ENCODE measurements at places on chromosomes 7 and 10.

- DNase-seq = no peak
Measured at GRCh38 chr10:19483421-19483820, 332.8 kb upstream of the PLXDC2 start.

DNA sequence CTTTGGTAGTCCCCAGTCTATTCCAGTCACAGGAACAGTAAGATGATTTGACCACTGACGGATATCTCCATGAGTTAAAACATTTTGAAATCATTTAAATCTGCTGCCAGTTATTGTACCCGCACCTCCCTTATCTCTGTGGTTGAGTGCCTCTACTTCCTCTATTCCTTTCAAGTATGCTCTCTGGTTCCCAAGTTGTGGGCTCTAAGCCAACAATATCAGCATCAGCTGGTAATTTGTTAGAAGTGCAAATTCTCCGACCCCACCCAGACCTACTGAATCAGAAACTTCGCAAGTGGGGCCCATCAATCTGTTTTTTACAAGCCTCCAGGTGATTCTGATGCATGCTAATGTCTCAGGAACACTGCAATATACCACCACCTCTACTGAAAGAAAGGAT, 235.5 kb downstream of the CCSER2 start:
- no peak for DNase-seq

GRCh38 chr10:75250934-75251333, 15.2 kb upstream of the COMTD1 start:
- DNase-seq = no peak

DNA sequence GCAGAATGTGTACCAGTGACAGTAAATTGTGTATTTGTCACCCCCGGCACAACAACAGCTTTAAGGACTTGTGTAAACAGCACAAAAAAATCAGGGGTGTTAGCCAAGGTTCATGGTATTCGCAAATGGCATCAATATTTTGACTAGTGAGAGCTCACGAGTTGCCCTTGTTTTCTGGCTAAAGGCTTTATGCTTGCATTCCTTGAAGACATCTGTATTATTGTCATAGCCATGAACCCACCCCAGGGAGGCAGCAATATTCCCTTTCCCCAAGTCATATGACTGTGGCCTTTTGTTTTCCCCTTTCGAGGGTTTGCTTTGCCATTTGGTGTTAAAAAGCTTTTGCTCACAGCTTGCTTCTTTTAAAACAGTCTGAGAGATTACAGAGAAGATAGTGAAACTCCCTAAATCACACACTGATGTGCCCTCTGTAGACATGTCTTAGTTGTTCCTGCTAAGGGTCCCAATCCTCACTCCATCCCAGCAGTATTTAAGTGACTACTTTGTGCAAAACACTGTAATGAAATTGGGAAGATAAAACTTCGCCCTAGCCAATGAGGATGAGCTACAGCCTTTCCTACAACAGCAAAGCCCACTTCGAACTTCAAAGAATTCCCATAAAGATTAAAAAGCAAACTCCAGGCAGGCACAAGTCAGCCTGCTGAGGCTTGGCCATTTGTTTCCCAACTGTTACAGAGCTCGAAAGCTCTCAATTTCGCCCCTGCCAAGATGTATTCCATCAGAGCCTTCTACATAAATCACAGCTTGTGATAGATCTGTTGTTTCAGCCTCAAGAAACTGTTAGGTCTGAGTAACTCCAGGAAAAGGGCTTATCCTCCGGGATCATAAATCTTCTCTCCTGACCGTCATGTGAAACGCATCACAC, 172.3 kb downstream of the ADAM12 start:
- DNase-seq = no peak

DNA sequence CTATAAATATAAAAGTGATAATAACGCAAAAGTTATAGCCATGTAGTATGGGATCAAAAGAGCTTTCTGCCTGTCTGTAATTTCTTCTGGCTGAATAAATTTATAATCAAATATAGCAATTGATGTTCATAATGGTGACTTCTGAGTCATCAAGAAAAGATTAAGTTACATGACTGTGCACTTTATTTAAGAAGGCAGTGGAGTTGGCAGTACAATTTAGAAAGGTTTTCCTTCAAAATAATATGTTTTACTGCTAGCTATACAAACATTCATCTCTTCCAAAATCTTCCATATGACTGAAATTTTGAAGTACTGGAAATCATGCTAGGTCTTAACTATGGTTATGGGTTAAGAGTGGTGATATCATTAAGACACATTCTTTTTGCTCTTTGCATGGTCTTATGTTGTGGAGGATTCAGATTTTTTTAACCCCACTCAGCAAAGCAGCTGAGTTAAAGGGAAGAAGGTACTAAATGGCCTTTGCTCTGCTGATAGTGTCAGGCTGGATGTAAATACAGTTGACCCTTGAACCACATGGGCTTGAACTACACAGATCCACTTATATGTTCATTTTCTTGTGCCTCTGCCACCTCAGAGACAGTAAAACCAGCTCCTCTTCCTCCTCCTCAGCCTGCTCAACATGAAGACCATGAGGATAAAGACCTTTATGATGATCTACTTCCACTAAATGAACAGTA, 323.6 kb downstream of the BBS9 start:
- no peak for DNase-seq

DNA sequence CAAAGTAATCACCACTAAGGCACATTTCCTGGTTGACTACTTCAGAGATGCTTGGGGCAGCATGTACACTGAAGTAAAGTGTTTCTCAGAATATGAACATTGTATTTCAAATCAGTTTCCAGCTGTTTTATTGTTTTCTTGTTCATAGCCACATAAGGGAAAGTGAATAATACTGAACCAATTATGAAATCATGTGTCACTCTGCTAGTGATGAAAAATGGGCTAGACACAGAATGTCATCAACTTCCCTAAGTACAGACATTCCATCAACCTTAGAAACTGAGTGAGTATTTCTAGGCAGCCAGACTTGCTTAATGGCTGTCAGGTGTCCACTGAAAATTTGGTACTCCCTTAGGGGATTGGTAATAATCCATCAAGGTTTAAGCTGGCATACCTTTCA, 603.5 kb downstream of the ARL4A start:
- DNase-seq = no peak

- DNase-seq = no peak
Measured at GRCh38 chr10:122657729-122658128, 41.9 kb downstream of the C10orf120 start.

- no peak for DNase-seq
Measured at GRCh38 chr7:93185303-93186027, 37.3 kb upstream of the SAMD9L start.

GRCh38 chr7:47624689-47625088, 42.8 kb upstream of the TNS3 start:
- no peak for DNase-seq
